ENCODE measurements at places on chromosomes 2 and 18. TPM values are rescaled to one million over a fixed set of nuclear protein-coding genes. Genes with fewer than 3 reads are reported as not detected.

DNA sequence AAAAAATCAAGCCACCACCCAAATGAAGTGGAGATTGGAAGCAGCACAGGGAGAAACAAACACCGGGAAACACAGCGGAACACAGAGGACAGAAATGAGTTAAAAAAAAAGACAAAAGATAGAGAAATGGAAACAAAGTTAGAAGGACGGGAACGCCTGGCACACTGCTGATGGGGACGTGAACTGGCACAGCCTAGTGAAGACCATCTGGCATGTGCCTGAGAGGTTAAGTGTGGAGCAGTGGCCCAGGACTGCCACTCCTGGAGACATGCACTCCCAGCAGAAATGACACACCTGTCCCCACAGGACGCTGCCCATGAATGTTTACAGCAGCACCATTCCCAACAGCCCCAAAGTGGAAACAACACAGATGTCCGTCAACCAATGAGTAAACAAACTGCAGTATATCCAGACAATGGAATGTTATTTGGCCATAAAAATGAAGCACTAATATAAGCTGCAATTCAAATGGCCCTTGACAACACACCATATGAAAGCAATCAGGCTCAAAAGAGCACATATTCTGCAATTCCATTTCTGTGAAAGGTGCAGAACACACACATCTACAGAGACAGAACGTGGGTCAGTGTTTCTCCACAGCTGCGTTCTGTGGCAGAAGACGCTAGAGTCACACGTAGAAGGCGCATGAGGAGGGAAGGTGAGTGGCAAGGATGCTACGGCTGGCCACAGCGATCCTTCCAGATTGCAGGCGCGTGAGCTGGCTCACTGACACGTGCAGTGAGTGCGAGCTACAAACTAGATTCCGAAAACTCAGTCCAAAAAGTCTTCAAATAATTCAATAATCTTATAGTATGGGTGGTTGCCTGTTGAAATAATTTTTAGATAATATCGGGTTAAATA, 24.6 kb downstream of the THAP4 start:
- DNase-seq = no peak

DNA sequence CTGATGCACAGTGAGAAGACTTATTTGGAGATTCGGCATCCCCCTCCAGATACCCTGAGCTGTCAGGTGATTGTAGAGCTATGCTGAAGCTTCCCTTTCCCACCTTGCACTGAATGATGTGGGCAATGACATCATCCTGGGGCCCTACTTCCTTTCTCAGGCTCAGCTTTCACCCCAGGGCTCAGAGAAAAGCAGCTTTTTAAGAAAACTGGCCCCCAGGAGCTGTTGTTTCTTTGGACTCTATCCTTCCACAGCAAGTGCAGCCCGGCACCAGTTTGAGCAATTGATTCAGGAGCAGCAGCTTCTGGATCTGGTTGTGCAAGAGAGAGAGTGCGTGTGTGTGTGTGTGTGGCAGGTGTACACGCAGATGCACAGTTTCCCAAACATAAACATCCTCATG, 251.3 kb downstream of the ANAPC1 start:
- no peak for DNase-seq

PLB1 gene
- 4.2 TPM for total RNA-seq

ALPP gene
- total RNA-seq = 9.5 TPM

- no peak for DNase-seq
Observed at GRCh38 chr18:22742409-22742808, 190.7 kb upstream of the RBBP8 start.

GRCh38 chr2:105034170-105034569, 3.7 kb upstream of the MRPS9 start:
- DNase-seq = no peak

RAX gene
- not detected for total RNA-seq

DNA sequence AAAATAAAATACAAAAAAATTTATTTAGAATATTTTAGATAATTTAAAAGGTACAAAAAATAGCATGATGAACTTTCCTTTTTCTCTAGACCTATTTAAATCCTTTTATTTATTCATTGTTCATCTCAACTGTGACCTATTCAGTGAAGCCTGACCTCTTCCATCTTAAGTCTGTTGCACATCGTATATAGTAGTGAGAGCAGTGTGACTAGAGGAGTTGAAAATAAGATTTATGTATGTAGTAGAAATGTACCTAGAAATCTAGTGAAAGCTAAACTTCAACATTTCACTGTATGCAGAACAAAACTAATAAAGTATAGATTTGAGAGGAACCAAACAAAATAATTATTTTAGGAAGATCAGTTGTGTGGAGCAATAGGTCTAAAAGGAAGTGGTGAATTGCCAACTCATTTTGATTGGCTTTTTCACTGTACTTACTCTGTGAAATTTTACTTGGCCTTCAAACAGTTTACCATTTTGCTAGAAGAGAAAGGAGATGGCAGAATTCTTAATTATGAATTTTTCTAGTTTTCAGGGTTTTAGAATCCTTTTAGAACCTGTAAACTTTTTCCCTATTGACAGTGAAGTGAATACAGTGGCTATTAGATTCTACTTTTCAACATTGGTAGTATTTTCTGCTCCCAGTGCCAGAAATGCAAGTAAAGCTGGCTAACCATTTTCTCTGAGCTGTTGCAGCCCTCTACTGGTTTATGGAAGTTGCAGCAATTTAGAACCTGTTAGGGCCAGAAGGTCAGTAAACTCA, 11.0 kb downstream of the ANKRD12 start:
- no peak for DNase-seq

GRCh38 chr2:74383254-74383653, 3.1 kb upstream of the DCTN1 start:
- no peak for DNase-seq

- no peak for DNase-seq
Observed at GRCh38 chr18:55997151-55997561, 409.2 kb upstream of the TCF4 start.

DNA sequence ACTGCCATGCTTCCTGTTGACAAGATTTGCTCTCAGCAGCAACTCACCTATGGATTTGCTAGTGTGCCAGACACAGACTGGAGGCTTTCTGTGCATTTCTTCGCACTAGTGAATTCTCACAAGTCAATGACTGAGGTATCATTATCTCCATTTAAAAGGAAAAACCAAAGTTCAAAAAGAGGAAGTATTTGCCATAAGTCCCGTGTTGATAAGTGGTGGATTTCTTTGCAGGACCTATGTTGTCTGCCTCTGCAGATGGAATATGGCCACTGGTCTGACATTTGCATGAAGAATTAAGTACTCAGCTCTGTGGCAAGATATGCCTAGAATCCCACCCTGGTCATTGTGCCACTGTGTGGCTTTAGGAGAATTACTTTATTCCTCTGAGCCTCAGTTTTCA, 299.6 kb downstream of the PAX3 start:
- DNase-seq = no peak

DNA sequence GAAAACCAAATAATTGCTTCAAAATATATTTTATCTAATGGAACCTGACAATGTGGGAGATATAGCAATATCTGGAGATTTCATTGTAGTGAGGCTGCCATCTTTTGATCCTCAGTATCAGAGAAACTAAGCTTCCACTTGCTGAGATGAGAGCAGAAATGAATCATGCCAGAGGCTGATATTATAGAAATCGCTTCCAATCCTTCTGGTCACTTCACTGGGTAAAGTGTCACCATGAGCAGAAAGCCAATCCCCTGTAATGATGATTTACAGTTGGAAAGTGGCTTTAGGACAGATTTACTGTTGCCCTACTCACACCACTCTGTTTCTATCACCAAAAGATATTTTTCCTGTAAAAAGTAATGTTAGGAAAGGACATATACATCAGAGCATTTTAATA, 365.0 kb upstream of the VRK2 start:
- DNase-seq = no peak

GRCh38 chr2:43484323-43484930, 111.4 kb downstream of the THADA start:
- DNase-seq = no peak

DNA sequence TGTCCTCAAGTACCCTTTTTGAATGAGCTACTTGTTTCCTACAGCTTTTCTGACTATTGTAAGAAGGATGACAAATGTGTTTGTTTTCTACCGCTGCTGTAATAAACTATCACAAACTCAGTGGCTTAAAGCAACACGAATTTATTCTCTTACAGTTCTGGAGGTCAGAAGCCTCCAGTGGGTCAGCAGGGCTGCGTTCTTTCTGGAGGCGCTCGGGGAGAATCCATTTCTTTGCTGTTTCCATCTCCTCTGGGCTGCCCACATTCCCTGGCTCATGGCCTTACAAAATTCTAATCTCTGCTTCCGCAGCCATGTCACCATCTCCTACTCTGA, 128.5 kb downstream of the SPP2 start:
- DNase-seq = no peak

DNA sequence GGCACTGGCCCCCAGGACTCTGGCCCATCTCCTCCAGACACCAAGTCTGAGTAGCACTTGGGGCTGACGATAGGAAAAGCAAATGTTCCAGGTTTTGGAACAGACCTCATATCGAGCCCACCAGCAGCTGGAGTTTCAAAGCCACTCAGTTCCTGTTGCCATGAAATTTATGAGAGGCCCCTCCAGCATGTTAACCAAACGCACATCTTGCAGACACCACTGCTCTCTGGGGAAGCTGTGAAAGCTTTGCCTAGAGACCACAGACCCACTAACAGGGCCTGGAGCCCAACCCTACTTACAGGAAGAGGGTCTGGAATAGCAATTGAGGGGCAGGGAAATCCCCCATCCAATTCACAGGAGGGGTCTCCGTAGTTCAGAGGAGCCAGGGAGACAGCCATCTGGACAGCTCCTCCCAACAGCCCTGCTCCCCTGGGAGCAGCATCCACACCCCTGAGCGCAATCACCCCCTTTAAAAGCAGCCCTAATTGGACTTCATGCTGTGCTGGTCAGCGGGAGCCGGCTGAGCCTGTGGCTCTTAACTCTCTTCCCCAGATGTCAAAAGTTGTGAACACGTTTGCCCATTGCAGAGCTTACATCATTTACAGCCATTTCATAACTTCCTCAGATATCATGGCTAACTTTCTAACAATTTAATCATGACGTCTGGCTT, 81.3 kb downstream of the TGFA start:
- no peak for DNase-seq

GRCh38 chr18:50027996-50028395, 167.0 kb downstream of the MYO5B start:
- no peak for DNase-seq

MPPE1 gene
- 67.0 TPM for total RNA-seq

DNA sequence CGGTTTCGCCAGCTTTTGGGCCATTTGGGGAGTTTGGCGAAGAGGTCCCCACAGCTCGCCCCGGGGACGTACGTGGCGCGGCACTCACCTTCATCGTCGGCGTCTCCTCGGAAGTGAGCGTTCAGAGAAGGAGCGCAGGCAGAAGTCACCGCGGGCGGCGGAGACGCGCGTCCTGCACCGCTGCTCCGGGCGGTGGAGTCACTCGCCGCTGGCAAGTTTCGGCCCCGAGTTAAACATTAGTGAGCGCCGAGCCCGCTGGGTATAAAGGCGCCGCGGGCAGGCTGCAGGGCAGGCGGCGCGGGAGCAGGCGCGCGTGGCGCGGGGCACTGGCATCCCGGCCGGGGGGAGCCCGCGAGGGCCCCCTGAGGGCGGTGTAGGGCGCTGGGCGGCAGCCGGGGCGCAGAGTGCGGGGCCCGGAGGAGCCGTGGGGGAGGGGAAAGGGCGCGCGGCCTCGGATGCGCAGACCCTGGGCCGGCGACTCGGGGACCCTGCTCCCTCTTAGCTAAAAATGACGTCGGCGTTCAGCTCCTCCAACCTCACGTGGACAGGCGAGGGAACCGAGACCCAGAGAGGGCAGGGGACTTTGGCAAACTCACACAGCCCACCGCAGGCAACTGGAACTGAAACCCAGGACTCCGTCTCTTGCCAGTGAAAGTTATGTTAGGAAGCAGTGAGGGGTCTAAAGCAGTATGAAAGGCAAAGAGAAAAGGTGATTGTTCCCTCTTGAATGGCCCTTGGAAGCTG, at the start of gene DPP4:
Gene DPP4, minus strand, starts transcription at position 328 of the 744 bp plus-strand sequence. Its CDS starts 234 bp downstream, at position 94.
- DNase-seq = peak; percentile 81

REG3A gene
- not detected for total RNA-seq

PSMA8 gene
- not detected for total RNA-seq

DNA sequence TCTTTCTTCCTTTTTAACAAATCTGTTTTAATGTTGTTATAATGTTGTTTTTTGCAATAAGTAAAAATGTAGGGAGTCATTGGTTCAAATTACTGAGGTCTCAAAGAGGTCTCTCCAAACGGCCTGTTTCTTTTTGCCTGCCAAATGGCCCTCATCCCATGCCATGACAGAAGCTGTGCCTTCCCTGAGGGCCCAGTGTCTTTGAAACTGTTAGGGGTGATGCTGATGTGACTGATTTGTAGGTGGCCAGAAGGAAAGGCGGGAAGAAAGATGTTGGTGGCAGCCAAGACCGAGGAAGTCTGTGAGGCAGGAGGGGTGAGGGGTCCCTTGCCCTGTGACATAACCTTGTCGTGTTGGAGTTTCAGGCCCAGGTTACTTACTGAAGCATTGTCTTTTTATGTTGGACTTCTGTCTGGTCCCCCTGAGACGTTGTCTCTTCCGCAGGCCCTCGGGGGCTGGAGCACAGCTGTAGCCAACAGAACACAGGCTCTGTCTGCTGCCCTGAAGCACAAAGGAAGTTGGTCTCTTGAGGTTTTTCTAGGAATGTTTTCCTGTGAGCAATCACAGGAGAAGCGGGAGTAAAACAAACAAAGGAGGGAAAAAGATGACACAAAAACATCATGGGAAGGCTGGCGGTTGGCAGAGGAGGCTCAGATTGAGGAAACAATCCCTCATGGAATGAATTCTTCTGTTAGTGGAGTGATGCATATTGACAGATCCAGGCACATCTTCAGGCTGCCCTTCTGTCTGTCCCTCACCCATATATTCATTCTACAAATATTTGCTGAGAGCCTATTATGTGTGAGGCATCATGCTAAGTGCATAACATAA, 4.9 kb upstream of the ST3GAL5 start:
- no peak for DNase-seq

MBD5 gene
- total RNA-seq = 42.1 TPM

DNA sequence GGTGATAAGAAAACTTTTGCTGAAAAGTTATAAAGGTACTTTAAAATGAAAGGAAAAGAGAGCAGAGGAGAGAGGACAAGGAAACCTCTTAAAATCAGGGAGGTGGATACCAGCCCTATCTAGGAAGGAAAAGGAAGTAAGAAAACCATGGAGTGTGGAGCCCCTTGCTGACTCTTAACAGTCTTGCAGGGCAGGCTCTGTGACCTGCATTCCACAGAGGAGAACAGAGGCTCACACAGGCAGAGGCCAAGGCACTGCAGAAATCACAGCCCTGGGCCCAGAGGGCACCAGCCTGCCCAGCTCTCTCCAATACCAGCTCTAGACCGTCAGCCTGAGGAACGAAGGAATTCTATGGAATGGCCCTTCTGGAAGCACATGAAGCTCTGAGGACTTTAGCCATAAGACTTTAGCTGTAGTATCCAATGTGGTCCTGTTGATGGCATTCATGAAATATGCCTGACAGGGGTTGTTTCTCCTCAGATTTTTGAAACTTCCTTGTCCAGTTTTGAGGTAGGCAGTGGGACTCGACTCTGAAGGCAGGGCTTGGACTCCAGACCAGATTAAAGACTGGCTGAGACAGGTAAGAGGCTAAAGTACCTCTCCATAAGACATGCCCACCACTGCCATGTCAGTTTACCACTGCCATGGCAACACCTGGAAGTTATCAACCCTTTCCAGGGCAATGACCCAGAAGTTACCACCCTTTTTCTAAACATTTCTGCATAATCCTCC, 216.3 kb downstream of the ANAPC1 start:
- DNase-seq = no peak

GRCh38 chr2:241154915-241155314, 4.6 kb downstream of the PPP1R7 start:
- DNase-seq = no peak

All from upper lobe of right lung (tissue), 1 donor.